ENCODE measurements at places on chromosomes 12 and 14.

DNA sequence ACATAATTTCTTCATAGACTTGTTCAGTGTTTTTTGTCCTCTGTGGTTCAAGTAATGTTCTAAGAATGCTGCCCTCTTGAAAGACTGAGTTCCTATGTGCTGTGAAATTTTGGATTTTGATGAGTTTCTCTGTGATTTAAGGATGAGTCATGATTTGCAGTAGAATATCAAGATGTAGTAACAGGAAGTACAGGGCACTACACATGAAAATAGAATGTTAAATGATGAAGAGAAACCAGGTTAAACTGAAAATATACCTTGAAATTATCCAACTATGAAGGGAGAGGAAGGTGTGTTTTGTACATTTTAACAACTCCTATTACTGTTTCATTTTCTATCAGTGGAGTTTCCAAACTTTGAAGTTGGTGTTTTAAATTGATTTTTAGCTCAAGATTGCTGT, 4.8 kb downstream of the ELK3 start:
- DNase-seq = no peak

DNA sequence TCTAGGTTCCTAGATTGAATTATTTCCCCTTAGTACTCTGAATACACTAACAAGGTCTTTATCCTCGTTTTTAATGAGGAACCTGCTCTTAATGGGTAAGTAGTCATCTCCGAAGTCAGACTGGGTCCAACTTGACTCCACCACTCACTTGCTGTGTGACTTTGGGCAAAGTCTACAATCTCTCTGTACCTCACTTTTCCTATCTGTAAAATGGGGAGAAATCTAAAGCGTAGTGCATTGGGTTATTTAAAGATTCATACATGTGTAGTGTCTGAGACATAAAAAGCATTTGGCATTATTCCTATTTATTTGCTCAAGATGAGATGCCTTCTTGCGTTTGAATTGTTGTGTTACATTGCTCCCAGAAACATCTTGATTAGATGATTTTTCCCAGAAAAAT, 51.5 kb downstream of the GTF2A1 start:
- no peak for DNase-seq

DNA sequence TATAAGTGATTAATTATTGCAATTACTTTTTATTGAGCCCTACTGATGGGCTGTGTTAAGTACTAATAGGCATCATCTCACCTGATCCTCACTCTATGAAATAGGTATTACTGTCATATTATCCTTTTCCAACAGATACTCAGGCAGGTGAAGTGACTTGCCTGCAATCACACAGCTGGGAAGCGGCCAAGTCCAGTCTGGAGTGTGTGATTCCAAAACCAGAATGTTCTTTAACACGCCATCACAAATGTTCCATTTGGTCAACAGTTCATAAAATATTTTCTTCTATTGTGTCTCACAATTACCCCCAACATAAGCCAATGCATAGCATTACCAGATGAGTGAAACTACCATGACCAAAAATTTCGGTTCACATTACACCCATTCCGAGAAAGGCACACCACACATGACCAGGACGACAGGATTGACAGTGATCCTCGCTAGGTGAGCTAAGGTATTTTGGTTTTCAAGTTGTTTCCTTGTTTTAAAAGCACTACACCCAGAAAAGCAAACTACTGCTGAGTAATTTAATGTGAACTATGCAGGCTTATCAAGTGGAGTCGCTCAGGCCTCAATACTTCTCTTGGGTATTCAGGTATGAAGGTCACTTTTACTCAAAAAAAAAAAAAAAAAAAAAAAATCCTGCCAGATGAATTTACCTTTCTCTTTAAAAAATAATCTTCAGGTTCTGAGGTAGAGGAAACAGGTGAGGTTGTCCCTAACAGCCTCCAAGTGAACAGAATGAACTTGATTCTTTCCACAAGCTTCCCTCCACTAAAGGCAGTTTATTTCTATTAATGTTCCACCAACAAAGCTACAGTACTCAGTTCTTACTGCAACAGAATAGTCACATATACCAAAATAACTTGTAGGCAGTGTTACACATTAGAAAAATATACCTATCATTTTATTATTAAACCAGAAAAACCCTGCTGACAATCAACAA, 2.4 kb downstream of the VPS37B start:
- DNase-seq = no peak

DNA sequence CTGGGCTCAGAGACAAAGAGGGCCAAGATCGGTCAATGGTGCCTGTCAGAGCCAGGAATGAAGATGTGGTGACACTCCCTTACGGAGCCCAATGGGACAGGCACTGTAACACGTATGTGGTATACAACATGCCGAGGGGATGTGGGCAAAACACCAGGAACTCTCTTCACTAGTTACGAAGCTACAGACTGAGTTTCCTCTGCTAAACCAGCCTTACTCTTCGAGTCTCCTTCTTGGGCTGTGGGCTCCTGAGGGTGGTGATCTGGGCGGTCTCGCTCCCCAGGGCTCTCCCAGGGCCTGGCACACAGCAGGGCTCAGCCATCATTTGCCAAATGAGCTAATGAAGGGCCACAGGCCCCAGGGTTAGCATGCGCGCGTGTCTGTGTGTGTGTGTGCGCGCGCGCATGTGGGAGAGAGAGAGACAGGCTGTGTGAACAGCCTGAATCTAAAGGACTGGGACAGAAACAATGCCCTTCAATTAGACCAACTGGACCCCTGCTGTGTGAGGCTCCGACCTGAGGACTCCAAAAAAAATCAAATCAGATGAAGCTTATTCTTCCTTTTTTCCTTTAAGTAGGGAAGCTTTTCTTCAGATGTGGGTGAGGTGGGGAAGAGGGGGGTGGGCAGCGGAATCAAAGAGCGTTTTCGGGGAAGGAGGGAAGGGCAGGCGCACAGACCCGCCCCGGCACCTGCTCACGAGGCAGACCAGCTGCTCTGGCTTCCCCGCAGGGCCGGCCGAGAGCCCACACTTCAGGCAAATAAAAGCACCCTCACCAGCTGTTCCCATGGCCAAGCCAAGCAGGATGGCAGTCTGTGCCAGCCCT, 42.5 kb downstream of the CCDC88C start:
- DNase-seq = peak; percentile 63

GRCh38 chr14:104655128-104655848, 34.1 kb upstream of the INF2 start:
- peak; percentile 36 for DNase-seq

GRCh38 chr14:72303930-72304329, 371.7 kb downstream of the RGS6 start:
- DNase-seq = no peak

GRCh38 chr12:128483526-128484255, 216.7 kb downstream of the TMEM132C start:
- no peak for DNase-seq

- DNase-seq = peak; percentile 76
Observed at GRCh38 chr14:95523051-95523814, 6.8 kb upstream of the SYNE3 start.

DNA sequence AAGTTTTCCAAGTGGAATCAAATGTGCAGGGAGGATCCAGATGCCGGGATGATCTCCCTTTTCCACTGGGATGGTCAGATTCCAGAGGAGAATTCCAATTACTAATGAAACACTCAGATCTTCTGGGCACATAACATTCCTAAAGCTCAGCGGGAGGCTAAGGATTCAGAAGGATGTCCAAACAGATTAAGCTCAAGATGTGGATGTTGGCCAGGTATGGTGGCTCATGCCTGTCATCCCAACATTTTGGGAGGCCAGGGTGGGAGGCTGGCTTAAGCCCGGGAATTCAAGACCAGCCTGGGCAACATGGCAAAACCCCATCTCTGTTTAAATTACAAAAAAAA, 62.0 kb upstream of the PNMA1 start:
- DNase-seq = no peak

GRCh38 chr14:81818271-81818670, 284.6 kb upstream of the SEL1L start:
- DNase-seq = no peak

DNA sequence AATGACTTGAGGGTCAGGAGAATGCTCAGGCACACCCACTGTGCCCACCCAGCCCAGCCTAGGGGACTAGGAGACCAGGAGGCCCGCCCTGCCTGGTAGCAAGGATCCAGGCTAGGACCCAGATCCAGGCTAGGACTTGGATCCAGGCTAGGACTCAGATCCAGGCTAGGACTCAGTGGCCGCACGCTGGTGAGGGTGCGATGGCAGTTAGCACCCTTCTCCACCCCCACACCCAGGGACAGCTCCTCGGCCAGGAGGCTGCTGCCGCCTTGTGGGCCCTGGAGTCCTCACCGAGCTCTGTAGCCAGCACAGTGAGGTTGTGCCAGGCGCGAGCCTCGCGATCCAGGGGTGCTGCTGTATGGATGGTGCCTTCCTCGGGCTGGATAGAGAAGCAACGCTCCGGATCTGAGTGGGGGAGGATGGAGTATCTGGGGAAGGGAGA, 5.1 kb downstream of the CDH24 start:
- no peak for DNase-seq

GRCh38 chr14:60644666-60645065, 4.6 kb downstream of the SIX1 start:
- DNase-seq = no peak

DNA sequence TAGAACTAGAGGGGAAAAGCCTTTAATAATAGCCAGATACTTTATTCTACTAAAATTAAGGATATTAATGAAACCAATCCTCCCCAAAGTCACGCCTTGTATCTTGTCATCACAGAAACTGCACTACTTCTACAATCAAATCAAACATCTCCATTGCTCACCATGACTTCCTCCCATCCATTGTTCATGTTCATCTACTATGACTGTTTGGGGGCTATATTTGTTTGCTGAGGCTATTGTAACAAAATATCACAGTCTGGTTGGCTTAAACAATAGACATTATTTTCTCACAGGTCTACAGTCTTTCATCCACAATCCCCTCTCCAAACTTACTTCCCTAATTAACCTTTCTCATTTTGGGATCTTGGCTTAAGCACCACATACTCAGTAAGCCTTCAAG, 193.6 kb upstream of the FSCB start:
- DNase-seq = no peak

GRCh38 chr14:59020382-59020781, 168.1 kb upstream of the DAAM1 start:
- DNase-seq = no peak

DNA sequence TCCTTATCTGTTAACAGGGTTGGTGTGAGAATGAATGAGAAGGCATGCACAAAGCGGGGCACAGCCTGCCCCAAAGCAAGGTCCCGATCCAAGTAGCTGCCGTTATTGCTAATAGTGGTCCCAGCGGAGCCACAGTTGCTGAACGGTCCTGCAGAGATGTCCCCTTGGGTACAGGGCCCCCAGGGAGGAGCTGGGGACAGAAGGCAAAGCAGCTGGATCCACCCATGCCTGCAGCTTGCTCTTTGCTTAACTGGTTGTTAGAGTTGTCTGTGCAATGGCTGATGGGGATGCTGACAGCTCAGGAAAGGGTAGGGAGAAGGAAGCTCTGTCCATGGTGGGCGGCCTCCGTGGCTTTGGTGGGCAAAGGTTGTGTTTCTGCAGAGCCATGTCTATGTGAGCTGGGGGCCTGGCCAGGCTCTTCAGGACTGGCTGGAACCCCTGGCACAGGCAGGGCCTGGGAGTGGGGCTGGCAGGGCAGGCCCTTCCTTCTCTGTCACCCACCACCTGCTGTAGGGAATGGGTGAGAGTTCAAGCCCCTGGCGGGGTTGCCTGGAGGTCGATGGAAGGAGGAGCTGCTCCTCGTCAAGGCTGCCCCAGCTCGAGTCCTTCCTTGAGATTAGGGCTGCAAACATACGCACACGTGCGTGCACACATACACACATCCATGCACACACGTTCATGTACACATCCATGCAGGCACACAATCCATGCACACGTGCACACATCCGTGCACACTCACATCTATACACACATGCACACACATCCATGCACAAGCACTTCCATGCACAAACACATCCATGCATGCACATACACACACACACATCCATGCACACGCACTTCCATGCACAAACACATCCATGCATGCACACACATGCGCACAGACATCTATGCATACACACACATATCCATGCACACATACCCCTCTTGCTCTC, 35.4 kb downstream of the NOC4L start:
- DNase-seq = no peak

DNA sequence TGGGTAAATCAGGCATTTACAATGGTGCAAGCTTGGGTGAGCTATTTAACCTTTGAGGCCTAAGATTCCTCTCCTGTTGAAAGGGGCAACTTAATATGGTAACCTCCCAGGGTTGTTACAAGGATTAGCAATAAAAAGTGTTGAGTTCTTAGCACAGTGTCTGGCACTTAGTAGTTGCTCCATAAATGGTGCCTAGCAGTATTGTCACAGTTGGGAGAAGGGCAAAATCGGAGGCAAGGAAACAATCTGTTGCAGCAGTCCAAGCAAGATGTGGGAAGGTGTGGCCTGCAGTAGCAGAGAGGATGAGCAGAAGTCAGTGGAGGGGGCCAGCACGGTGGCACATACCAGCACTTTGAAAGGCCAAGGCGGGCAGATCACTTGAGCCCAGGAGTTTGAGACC, 7.3 kb upstream of the SP7 start:
- no peak for DNase-seq

DNA sequence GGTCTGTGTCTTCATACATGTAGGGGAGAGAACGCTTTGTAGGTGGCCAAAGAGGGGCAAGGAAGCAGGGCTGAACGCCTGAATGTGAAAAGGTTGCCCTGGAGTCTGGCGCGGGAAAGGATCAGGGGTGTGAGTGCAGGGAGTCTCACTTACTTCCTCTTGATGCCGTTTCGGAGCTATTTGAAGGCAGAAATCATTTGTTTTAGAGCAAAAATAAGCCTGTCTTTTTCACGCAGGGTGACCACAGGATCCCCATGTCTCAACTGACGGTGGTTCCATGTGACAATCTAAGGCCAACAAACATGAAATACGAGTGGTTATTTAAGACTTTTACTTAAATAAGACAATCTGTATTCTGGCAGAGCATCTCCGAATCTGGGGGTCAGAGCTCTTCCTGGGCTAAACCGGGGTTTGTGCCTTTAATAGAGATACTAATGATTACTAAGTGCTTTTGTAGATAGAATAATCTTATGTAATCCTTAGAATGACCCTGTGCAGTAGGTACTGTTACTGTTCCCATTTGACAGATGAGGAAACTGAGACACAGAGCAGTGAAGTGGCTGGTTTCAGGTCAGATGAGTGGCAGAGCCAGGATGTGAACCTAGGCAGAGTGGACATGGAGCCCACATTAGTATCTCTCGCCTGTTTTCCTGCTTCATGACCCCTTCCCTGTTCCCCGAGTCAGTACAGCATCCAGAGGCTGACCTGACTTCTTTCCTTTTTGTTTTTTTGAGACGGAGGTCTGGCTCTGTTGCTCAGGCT, 1.9 kb downstream of the BRI3BP start:
- no peak for DNase-seq

DNA sequence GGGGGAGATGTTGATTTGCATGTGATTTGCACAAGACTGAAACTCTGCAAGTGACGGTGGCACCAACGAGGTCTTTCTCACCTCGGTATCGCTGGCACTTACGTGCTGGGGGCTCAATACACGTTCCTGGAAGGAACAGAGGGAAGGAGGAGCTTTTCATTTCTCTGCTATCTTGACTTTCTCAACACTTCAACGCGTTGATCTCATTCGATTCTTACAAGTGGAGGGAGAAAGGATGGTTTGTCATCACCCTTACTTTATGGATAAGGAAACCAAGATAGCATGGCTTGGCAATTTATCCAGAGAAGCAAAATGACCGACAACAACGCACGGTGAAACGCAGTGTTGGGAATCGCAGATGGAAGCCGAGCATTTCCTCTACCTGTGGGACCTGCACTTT, 87.3 kb upstream of the RFLNA start:
- DNase-seq = no peak

All from activated CD8-positive, alpha-beta memory T cell treated with anti-CD3 and anti-CD28 coated beads, Interleukin-2, amount 10 ng/mL, durations not matched to agents 7 days and 5 days (primary cell).